ENCODE measurements at places on chromosomes 12 and 14.

DNA sequence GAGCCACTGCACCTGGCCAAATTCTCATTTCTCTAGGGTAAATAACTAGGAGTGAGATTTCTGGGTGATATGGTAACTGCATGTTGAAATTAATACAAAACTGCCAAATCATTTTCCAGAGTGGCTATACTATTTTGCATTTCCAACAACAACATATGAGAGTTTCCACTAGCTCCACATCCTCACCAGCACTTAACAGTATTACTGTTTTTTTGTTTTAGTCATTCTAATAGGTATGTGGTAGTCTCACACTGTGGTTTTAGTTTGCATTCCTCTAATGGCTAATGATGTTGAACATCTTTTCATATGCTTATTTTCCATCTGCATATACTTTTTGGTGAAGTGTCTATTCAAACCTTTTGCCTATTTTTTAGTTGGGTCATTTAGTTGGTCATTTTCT lies 5.8 kb upstream of the ZFP36L1 start:
- DNase-seq: no peak

GRCh38 chr12:94267537-94267872 lies 119.1 kb downstream of the PLXNC1 start:
- no peak for DNase-seq

DNA sequence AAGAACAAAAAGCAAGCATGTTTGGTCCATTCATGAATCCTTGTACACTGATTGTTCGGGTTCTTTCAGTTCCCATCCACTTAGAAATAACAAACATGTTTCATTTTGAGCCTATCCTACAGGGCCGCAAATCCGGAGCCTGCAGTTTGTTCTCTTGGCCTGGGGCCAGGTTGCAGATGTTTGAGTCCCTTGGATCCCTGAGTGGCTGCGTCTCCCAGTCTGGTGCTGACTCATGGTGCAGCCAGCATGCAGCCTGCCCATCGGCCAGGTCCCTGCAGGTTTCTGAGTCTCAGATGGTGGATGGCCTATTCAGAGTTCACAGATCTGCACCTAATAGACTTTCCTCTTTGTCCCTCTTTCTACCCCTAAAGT lies 1.9 kb upstream of the DYNC1H1 start:
- peak; percentile 10 for DNase-seq

DNA sequence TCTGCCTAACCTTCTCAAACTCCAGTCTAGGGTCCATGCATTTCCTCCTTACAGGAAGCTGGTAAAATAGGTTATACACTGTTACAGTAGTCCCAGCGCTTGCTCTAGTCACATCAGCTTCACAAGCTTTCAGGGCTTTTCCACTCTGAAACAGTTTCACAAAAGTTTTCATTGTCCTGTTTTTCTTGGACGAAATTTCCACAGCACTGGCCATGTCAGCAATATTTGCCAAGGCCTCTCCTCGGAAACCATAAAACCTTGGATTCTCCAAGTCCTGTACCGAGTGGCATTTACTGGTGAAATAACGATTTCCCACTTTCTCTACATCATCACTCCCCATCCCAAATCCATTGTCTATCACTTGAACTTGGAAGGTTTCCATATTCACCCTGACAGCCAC lies 2.1 kb downstream of the MLH3 start:
- DNase-seq: peak; percentile 7

GRCh38 chr12:117900561-117900960 lies 68.2 kb downstream of the KSR2 start:
- DNase-seq: no peak

DNA sequence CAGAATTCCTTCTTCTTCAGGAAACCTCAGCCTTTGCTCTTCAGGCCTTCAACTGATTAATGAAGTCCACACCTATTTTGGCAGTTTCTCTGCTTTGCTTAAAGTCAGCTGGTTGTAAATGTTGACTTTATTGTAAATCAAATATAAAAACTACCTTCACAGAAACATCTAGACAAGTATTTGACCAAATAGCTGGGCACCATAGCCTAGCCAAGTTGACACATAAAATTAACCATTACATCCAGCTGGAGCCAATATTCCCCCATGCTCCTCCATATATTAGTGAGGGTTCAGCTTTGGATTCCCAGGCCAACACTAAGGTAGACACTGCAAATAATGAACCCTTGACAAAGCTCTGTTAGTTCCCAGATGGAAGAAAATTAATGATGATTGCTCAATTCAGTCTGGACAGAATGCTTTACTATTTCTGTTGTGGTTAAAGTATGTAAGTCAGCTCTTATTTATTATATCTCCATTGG lies 125.5 kb downstream of the ZFP36L1 start:
- DNase-seq: no peak

- no peak for DNase-seq
Measured at GRCh38 chr14:49960453-49960852, 67.6 kb downstream of the ARF6 start.

- no peak for DNase-seq
Measured at GRCh38 chr12:79515530-79515935, 175.2 kb downstream of the PAWR start.

DNA sequence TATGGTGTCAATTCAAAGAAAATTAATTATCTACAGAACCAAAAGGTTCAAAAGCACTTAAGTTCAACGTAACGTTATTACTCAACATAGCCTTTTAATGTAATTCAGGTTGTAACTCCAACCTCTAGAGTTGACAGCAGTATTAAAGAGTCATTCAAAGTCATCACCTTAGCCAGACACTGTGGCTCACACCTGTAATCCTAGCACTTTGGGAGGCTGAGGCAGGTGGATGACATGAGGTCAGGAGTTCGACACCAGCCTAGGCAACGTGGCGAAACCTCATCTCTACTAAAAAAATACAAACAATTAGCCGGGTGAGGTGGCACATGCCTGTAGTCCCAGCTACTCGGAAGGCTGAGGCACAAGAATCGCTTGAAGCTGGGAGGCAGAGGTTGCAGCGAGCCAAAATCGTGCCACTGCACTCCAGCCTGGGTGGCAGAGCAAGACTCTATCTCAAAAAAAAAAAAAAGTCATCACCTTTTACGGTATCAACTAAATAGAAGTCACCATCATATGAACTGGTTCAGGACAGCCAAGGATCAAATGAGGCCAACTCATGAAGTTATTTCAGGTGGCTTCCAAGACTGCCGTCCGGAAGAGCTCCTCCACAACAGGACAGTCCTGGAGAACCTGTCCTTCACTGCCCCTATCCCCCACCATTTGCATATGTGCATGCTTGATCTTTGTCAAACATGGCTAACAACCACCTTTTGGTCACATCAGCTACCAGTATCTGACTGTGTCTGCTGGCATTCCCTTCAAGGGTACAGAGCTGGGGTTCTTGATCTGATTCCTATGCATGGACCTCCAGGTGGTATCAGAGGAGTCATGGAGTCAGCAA lies 4.2 kb downstream of the PPTC7 start:
- no peak for DNase-seq
